Cardiac septum (tissue), 1 donor: ENCODE measurements at places on chromosomes 6 and 20.

DNA sequence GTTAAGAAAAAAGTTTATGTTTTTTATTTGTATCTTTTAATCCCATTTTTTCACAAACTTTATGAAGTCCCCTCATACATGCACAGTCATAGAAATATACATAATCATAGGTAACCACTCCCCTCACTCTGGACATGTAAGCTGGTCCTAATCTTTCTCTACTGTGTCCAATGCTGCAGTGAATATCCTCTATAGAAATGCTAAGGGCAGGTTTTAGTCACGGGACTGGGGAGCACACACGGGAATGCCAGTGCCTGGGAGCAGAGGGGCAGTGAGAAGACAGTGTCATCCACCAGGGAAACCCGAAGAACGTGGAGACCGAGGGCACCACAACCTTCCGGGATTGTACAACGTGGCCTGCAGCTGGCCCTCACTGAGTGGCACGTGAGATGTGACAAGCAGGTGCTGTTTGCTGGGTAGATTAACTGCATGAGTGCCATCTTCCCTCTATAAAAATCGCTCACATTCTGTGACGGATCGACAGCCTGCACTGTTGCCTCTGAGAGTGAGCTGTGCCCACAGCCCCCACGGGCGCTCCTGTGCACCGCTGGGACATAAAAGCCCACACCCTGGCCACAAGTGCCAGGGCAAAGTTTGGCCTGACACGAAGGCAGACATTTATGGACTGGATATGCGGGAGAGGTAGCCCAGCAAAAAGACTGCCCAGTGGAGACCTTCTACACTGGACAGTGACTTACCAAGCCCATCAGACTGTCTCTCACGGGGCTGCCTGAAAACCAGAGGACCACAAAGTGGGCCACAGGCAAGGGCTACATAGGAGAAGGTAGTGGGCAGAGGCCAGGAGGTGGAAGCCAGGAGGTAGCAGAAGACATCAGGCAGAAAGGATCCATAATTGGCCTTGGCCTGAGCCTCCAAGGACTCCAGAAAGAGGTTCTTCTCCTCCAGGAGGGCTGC lies 63.2 kb downstream of the FGD2 start:
- peak; percentile 61 for DNase-seq

GRCh38 chr6:79813854-79814709 lies 133.3 kb downstream of the ELOVL4 start:
- no peak for DNase-seq

GRCh38 chr20:48604936-48605335 lies 222.9 kb downstream of the PREX1 start:
- DNase-seq, result peak; percentile 53

DNA sequence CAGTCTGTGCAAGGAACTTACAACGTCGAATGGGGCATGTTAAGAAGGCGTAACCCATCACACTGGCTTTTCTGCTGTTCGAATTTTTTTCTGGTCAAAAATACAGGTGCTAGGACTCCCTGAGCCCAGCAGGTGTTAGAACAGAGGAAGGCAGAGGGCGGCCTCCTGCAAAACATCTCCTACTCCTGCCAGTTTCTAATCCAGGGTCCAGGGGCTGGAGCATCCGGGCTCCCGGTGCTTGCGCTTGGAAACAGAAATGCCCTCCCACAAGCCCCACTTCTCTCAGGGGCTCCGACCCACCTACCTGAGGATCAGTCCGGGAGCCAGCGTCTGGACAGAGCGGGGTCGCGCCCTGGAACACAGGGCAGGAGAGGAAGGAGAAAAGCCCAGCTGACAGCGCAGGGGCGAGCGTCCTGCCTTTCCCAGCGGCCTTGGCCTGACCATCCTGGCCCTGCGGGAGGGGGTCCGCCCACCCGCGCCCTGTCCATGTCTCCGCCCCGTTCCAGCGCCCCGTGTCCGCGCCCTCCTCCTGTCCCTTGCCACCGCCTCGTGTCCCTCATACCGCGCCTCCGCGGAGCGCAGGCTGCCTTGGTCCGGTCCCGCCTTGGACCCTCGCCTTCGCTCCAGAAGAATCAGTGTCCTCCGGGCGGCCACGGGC lies 14.8 kb upstream of the LPA start:
- DNase-seq, result no peak

GRCh38 chr6:7087491-7087979 lies 20.2 kb upstream of the RREB1 start:
- no peak for DNase-seq
